H9 (cell line): ENCODE measurements at places on chromosomes 16 and 17. TPM values are rescaled to one million over a fixed set of nuclear protein-coding genes. Genes with fewer than 3 reads are reported as not detected.

PRR29 gene
- total RNA-seq: 0.87 and 1.5 TPM in 2 replicates

CCL17 gene
- not detected in 2 replicates for total RNA-seq

KRTAP9-2 gene
- not detected in 2 replicates for total RNA-seq

CORO1A gene
- total RNA-seq: 3.4 and 4.8 TPM in 2 replicates

EPX gene
- not detected in 2 replicates for total RNA-seq

ITPRIPL2 gene
- 8.8 and 9.1 TPM in 2 replicates for total RNA-seq

TOP2A gene
- total RNA-seq: 230 TPM in 2 replicates

TLCD2 gene
- total RNA-seq: 1.3 and 1.5 TPM in 2 replicates

SAT2 gene
- total RNA-seq: 72.1 and 77.6 TPM in 2 replicates
